ENCODE measurements at places on chromosomes 12 and 14. TPM values are rescaled to one million over a fixed set of nuclear protein-coding genes. Genes with fewer than 3 reads are reported as not detected.

GRCh38 chr14:100524933-100525243 lies 62.3 kb downstream of the BEGAIN start:
- no peak for ATAC-seq

- ATAC-seq = no peak
Measured at GRCh38 chr12:45591635-45592034, 137.9 kb upstream of the ARID2 start.

DNA sequence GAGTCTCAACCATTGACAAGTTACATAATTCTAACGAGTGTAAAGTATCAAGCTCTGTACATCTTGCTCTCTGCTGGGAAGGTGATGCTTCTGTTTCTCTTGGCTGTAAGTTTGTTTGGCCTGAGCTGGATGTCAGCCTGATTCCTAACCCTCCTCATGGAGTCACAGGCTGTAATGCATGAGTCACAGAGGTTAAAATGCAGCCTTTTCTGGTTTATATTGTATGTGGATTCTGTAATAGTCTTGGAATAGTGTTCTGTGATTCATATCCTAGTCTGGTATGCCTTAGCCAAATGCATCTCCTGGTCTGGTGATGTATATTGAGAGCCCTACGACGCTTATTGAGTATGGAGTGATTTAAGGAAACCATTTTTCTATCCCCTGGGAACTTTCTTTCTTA lies 104.5 kb upstream of the FRMD6 start:
- ATAC-seq = peak; percentile 65

- no peak for ATAC-seq
Measured at GRCh38 chr12:23139026-23139425, 514.1 kb downstream of the ETNK1 start.

- ATAC-seq = no peak
Measured at GRCh38 chr14:24437020-24437735, 5.4 kb downstream of the SDR39U1 start.

The KRT84 gene
- not detected for total RNA-seq

The IFNG-AS1 gene
- total RNA-seq = not detected

The NRL gene
- total RNA-seq = 1.4 TPM

GRCh38 chr14:96962337-96962736 lies 165.2 kb downstream of the VRK1 start:
- ATAC-seq = no peak

- no peak for ATAC-seq
Measured at GRCh38 chr14:100748944-100749343, 22.3 kb downstream of the DLK1 start.

GRCh38 chr14:21486640-21487087 lies 9.7 kb downstream of the TOX4 start:
- no peak for ATAC-seq

DNA sequence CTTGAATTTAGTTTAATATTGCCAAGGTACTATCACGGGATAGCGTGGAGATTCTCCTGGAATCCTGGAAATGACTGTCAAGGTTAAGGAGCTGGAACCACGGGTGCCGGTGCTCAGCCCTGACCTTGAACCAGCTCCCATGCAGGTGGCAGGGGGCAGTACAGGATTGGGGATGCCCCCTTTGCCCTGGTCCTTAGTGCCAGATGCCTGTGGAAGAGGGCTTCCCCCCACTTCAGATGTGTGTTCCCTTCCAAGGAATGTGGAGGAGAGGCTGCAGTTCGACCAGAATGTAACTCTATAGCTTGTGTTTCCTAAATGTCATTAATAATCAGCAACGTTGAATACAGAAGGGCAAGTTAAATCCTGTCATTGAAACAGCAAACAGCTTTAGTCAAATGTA lies 258.9 kb downstream of the VRK1 start:
- ATAC-seq = no peak

- ATAC-seq = no peak
Measured at GRCh38 chr12:117441751-117442150, 80.3 kb upstream of the NOS1 start.

DNA sequence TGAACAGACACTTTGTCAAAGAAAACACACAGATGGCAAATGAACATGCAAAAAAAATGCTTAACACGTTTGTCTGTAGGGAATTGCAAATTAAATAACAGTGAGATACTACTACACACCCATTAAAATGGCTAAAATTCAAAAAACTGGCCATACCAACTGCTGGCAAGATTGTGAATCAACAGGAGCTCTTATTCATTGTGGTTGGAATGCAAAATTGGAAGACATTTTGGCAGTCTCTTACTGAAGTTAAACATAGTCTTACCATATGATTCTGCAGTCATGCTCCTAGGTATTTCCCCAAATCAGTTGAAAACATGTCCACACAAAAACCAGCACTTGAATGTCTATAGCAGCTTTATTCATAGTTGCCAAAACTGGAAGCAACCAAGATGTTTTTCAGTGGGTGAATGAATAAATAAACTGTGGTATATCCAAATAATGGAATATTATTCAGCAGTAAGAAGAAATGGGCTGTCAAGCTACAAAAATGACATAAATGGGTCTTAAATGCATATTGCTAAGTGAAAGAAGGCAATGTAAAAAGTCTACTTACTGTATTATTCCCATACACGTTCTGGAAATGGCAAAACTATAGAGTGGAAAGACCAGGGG lies 91.4 kb downstream of the PLEKHA5 start:
- ATAC-seq = no peak

GRCh38 chr14:62189698-62190097 lies 427.5 kb downstream of the SNAPC1 start:
- ATAC-seq = no peak

- ATAC-seq = no peak
Measured at GRCh38 chr12:107512391-107512790, 173.2 kb upstream of the PWP1 start.

- ATAC-seq = peak; percentile 83
Measured at GRCh38 chr12:15209782-15210181, 11.4 kb downstream of the RERG start.

DNA sequence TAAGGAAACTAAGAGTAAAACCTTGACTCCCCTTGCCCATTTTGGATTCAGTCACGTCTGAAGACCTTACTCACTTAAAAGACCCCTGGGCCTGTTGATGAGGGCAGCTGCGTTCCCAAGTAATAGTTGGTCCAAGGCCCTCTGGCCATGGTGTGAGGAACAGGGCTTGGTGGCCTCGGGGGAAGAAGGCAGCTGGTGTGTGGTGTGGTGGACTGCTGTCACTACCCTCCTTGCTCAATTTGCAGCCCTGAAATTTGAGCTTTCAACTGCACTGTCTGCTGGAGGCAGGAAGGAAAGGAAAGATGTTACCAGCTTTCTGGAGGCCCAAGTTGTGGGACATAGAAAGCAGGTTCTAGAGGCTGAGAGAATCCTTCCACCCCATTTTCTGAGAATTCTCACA lies 128.2 kb downstream of the SLC38A6 start:
- ATAC-seq = no peak

GRCh38 chr12:93683410-93683809 lies 6.2 kb downstream of the CRADD start:
- no peak for ATAC-seq

DNA sequence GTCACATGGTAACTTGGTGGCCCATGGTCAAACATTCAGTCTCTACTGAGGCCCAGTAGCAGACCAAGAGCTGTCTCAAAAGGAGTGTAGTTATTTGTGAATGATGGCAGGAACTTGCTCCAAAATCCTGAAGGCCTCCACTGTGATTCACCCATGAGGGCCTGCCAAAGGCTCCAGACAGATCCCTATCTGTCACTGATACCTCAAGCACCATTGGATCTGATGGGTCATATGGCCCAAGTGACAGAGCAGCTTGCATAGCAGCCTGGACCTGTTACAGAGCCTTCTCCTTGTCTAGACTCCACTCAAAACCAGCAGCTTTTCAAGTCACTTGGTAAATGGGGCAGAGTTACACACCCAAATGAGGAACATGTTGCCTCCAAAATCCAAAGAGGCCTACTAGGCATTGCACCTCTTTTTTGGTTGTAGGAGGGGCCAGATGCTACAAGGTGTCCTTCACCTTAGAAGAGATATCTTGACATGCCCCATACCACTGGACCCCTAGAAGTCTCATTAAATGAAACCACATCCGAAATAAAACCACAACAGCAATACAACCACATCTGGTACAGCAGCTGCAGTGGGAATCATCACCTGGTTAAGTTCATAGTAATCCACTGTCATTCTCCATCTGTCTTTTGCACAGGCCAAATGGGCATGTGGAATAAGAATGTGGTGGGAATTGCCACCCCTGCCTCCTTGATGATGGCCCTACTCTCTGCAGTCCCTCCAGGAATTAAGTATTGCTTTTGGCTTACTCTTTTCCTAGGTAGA lies 150.4 kb upstream of the MAX start:
- no peak for ATAC-seq

DNA sequence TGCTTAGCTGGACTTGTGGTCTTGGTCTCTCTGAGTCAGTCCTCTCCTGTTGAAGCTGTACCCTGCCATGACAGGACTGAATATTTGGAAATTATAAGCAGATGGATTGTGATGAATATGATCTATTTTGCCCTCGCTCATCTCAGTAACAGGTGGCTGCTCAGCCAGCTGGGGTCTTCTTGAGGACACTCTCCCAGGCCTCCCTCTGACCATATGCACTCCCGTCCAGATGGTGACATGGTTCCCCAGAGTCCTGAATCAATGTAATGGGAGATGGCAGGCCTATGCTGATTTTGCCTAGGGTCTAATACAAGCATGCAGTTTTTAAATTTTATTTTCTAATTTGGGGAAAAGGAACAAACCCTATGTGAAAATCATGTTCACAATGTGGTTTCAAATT lies 63.1 kb upstream of the TRHDE start:
- ATAC-seq = no peak

The GCH1 gene
- total RNA-seq = 3.1 TPM

The EXOC3L4 gene
- total RNA-seq = not detected

The PRR4 gene
- total RNA-seq = 7.9 TPM

- ATAC-seq = peak; percentile 49
Measured at GRCh38 chr14:88212691-88213090, 110.4 kb downstream of the KCNK10 start.

- no peak for ATAC-seq
Measured at GRCh38 chr12:117660896-117661295, 299.5 kb upstream of the NOS1 start.

The HOXC11 gene
- 0.21 TPM for total RNA-seq

The RFLNA gene
- total RNA-seq = 4.2 TPM

DNA sequence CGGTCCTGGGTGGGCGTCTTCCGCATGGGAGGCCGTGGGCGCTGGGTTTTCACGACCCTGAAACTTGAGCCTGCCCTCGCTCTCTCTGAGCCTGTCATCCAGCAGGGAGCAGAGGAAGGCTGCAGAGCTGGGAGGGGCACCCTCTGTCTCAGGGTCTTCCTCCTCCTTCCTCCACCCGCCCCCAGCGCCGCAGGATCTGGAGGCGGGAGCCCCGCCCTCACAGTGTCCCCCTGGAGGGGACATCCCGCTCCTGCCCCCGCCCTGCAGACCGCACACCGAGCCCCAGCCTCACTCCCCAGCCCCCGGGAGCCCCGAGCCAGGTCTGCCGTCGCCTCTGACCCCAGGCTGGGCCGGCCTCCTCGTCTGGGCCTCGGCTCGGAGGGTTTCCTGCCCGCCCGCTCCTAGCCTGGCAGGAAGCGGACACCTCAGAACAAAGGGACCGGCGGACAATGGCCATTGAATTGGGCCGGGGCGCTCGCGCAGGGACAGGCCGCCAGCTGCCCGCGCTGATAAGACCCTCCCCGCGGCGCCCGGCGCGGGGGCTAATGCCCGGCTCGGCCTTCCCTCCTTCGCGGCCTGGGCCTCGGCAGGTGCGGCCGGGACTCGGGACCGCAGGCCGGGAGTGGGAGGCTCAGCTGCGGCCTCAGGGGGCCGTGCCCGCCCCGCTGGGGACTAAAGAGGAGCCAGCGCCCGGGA lies 15.3 kb upstream of the NUDT14 start:
- peak; percentile 56 for ATAC-seq

DNA sequence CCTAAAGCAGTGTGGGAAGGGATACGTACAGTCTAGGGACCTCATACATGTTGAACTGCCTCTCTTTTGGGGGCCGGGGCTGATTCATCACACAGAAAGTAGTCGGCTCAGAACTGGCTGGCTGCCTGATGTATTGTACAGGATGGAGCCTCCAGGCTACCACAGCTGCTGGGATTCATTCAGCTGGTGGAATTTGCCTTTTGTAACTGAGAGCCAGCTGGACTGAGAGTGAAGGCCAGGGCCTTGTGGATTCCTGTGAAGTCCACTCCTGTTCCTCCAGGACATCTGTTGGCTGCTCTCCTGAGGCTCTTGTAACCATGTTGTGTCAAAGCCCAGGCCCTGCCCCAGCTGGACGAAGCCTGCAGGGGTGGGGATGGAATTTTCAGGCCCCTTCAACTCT lies 116.3 kb upstream of the PRICKLE1 start:
- ATAC-seq = peak; percentile 55

Measured in motor neuron (in vitro differentiated cells).